ENCODE measurements at places on chromosomes 12 and 14. TPM values are rescaled to one million over a fixed set of nuclear protein-coding genes. Genes with fewer than 3 reads are reported as not detected.

- DNase-seq: no peak
- no peaks in the 10 kb centered on the region for H3K4me1 ChIP-seq
- no peaks in the 10 kb centered on the region for H3K27me3 ChIP-seq
- H3K27ac ChIP-seq: no peak overlapping the region
- no peak overlapping the region for H3K4me3 ChIP-seq
Observed at GRCh38 chr12:113044516-113044915, 12.0 kb upstream of the DTX1 start.

Gene ARHGAP9
- 4.7 TPM for total RNA-seq

- no peak for DNase-seq
- H3K27me3 ChIP-seq: no peaks in the 10 kb centered on the region
- H3K4me3 ChIP-seq: no peak overlapping the region
- H3K36me3 ChIP-seq: no peaks in the 10 kb centered on the region
- H3K27ac ChIP-seq: no peak overlapping the region
Observed at GRCh38 chr12:124703856-124704255, 136.4 kb upstream of the NCOR2 start.

DNA sequence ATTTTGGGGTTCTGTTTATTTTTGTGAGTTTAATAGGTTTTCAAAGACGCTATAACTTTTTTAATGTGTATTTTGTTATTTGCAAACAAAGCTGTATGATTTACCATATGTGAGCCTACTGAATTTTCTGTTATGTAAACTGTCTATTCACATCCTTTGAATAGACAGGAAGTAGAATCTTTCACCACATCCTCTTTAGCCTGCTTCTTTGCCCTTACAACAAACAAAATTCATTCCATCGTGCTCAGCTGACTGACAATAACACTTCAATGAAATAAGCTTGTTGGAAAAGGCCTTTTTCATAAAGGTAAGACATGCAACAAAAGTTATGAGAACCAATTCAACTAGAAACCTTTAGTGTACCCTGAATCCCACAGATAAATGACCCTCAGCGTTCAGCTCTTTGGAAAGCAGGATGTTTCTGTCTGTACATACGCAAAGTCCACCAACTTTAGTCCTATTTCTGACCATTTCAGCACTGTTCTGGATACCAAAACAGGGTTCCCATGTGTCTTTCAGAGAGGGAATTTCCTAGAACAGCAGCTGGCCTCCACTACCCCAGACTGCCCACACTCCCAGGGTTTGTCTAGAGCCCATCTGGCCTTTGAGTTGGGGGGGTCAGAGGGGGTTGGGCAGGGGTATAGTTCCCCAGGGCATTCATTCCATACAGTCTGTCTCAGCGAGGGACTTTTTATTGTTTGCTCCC, 71.3 kb downstream of the DUSP6 start:
- no peaks in the 10 kb centered on the region for H3K36me3 ChIP-seq
- no peak overlapping the region for H3K4me3 ChIP-seq
- DNase-seq: no peak

GRCh38 chr14:55912344-55912743, 205.9 kb upstream of the PELI2 start:
- no peaks in the 10 kb centered on the region for H3K36me3 ChIP-seq
- H3K27me3 ChIP-seq: no peaks in the 10 kb centered on the region
- DNase-seq: no peak
- no peak overlapping the region for H3K4me3 ChIP-seq

DNA sequence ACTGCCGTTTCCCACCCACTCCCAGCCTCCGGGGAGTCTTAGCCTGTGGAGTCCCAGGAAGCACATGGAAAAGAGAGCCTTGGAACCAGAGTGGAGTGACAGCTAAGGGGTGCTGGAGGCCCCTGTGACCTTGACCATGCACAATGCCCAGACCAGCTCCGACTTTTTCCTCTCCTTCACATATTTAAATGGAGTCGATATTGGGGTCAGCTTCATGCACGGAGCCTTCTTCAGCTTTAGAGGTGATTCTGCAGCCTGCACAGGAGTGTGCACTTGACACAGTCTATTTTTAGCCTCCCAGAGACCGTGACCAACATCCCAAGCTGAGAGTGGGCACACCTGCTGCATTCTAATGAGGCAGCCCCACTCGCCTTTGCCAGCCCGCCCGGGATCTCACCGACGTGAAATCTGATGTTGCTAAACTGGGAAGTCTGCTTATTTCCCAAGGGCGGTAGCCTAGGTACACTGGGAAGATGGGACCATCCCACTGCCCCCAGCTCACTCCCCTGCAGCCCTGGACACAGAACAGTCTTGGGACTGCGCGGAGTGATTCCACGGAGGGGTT, 47.5 kb downstream of the PRMT8 start:
- H3K4me3 ChIP-seq: no peak overlapping the region
- H3K36me3 ChIP-seq: no peaks in the 10 kb centered on the region
- no peak for DNase-seq
- peaks cover 23% of the 10 kb centered on the region for H3K4me1 ChIP-seq
- no peaks in the 10 kb centered on the region for H3K27me3 ChIP-seq

Gene TMEM119
- not detected for total RNA-seq

- no peaks in the 10 kb centered on the region for H3K36me3 ChIP-seq
- H3K4me3 ChIP-seq: no peak overlapping the region
- H3K27ac ChIP-seq: no peak overlapping the region
Observed at GRCh38 chr12:16350682-16351081, 3.2 kb downstream of the MGST1 start.

DNA sequence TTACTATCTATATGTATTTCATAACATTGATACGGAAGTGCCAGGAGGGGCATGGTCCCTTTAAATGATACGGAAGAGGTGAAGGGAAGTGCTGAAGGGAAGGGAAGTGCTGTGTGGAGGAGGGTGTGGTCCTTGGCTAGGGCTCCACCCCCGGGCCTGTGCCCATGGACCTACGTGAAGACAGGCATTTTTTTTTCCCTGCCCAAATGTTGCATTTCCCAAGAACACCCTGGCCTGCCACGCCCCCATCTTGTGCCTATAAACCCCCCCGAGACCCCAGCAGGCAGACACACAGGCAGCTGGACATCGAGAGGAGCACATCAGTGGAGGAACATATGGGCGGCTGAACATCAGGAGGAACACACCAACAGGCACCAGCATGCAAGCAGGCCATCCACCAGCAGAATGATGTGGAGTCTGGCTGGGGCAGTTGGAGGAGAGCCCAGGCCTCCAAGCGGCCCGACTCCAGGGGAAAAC, 134.1 kb downstream of the SLC41A2 start:
- no peaks in the 10 kb centered on the region for H3K4me1 ChIP-seq
- H3K4me3 ChIP-seq: no peak overlapping the region
- no peaks in the 10 kb centered on the region for H3K27me3 ChIP-seq
- no peaks in the 10 kb centered on the region for H3K36me3 ChIP-seq
- no peak overlapping the region for H3K27ac ChIP-seq

DNA sequence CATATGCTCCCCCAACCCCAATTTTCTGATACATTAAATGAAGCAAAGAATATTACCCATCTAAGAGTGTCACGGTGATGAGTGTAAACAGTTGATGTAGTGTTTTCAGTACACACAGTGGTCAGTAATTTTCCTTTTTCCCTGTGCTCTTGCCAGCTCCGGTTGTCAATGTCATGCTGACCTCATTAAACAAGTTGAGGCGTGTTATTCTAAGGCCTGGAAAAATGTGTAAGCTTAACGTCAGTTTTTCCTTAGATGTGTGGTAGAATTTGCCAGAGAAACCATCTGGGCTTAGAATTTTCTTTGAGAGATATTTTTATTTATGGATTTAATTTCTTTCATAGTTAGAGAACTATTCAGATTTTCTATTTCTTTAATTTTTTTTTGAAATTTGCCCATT, 11.7 kb upstream of the SERPINA6 start:
- H3K36me3 ChIP-seq: no peaks in the 10 kb centered on the region
- no peak for DNase-seq
- no peak overlapping the region for H3K27ac ChIP-seq

- H3K27me3 ChIP-seq: no peaks in the 10 kb centered on the region
- no peaks in the 10 kb centered on the region for H3K4me1 ChIP-seq
- H3K27ac ChIP-seq: no peak overlapping the region
- no peak overlapping the region for H3K4me3 ChIP-seq
Observed at GRCh38 chr14:69101331-69101826, 51.5 kb downstream of the DCAF5 start.

Gene IRAK3
- 5.7 TPM for total RNA-seq

- H3K4me1 ChIP-seq: no peaks in the 10 kb centered on the region
- DNase-seq: no peak
- H3K27me3 ChIP-seq: no peaks in the 10 kb centered on the region
- no peak overlapping the region for H3K4me3 ChIP-seq
Observed at GRCh38 chr14:63952053-63952932, 99.5 kb downstream of the SYNE2 start.

- H3K27me3 ChIP-seq: no peaks in the 10 kb centered on the region
- H3K27ac ChIP-seq: no peak overlapping the region
- H3K4me3 ChIP-seq: no peak overlapping the region
- no peaks in the 10 kb centered on the region for H3K36me3 ChIP-seq
- H3K4me1 ChIP-seq: no peaks in the 10 kb centered on the region
- DNase-seq: no peak
Observed at GRCh38 chr12:131038961-131039950, 85.5 kb downstream of the ADGRD1 start.

Gene LBHD2
- not detected for total RNA-seq

DNA sequence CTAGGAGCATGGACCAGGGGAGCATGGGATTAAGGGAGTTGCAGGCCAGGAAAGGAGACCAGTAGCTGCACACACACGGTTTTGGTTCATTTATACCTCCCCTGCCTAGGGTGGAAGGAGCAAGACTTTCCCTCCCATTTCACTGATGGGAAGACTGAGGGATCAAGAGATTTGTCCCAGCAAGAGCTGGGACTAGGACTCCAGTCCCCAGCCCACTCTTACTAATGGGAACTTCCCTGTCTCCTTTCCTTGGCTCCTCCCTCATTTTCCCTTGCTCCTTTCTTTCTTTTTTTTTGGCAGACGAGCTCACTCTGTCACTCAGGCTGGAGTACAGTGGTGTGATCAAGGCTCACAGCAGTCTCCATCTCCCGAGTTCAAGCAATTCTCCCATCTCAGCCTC, 13.0 kb downstream of the SCNN1A start:
- H3K4me3 ChIP-seq: no peak overlapping the region
- no peaks in the 10 kb centered on the region for H3K36me3 ChIP-seq
- H3K27ac ChIP-seq: no peak overlapping the region
- H3K4me1 ChIP-seq: peaks cover 15% of the 10 kb centered on the region

DNA sequence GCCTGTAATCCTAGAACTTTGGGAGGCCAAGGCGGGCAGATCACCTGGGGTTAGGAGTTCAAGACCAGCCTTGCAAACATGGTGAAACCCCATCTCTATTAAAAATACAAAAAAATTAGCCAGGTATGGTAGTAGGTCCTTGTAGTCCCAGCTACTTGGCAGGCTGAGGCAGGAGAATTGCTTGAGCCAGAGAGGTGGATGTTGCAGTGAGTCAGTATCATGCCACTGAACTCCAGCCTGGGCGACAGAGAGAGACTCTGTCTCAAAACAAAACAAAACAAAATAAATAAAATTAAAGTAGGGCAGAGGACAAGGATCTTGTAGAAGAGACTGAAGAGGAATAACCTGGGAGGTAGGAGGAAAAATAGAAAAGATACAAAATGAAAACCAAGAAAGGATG, 45.5 kb upstream of the GUCY2C start:
- H3K27ac ChIP-seq: no peak overlapping the region
- H3K4me3 ChIP-seq: no peak overlapping the region
- no peaks in the 10 kb centered on the region for H3K4me1 ChIP-seq
- no peaks in the 10 kb centered on the region for H3K36me3 ChIP-seq
- no peak for DNase-seq
- H3K27me3 ChIP-seq: no peaks in the 10 kb centered on the region

- no peaks in the 10 kb centered on the region for H3K36me3 ChIP-seq
- H3K4me3 ChIP-seq: no peak overlapping the region
- peaks cover 35% of the 10 kb centered on the region for H3K4me1 ChIP-seq
- H3K27ac ChIP-seq: peak overlapping the region; percentile 77
- no peaks in the 10 kb centered on the region for H3K27me3 ChIP-seq
Observed at GRCh38 chr12:94074216-94074979, 74.0 kb upstream of the PLXNC1 start.

- no peak overlapping the region for H3K4me3 ChIP-seq
- no peaks in the 10 kb centered on the region for H3K27me3 ChIP-seq
- H3K36me3 ChIP-seq: peaks cover 4% of the 10 kb centered on the region
- H3K4me1 ChIP-seq: peaks cover 67% of the 10 kb centered on the region
Observed at GRCh38 chr12:122867691-122868461, 28.0 kb downstream of the VPS37B start.

Gene MLF2
- 165 TPM for total RNA-seq

- no peak overlapping the region for H3K27ac ChIP-seq
- no peaks in the 10 kb centered on the region for H3K36me3 ChIP-seq
- H3K4me1 ChIP-seq: no peaks in the 10 kb centered on the region
- DNase-seq: no peak
Observed at GRCh38 chr12:51430196-51430895, 5.7 kb downstream of the SLC4A8 start.

GRCh38 chr12:2944401-2945047, 14.7 kb upstream of the TEAD4 start:
- H3K4me3 ChIP-seq: no peak overlapping the region
- H3K27me3 ChIP-seq: no peaks in the 10 kb centered on the region
- H3K36me3 ChIP-seq: no peaks in the 10 kb centered on the region
- no peaks in the 10 kb centered on the region for H3K4me1 ChIP-seq
- DNase-seq: peak; percentile 69

Gene TAS2R13
- 3.8 TPM for total RNA-seq
